GM18507 (cell line): ENCODE measurements at places on chromosomes 12 and 14.

GRCh38 chr14:105495990-105496830 lies 5.2 kb downstream of the TEDC1 start:
- no peak for DNase-seq

- DNase-seq: no peak
These were observed 11.8 kb upstream of the AMN1 start for GRCh38 chr12:31740628-31741027.

DNA sequence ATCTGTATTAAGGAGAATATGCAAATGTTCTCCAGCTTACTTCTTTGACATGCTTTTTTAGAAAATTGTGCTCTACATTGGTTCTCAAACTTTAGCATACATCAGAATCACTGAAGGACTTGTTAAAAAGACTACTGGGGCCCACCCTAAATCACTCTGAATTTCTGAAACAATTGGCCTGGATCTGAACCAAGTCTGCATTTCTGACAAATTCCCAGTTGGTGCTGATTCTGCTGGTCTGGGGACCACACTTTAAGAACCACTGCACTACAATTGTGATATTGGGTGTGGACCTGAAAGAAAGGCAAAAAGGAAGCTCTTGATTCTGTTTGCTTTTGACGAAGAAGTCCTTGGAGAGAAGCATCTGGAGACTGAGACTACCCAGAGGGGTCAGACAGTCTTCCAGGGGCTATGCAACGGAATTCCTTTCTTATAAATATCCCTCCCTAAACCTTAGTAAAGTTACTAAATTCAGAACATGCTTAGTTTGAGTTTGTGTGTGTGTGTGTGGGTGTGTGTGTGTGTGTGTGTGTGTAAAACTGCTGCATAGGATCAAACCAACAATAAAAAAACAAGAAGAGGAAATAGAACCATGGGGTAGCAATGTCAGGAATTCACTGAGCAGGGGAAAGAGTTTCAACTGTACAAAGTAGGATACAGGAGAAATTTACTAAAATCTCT lies 36.8 kb downstream of the EAPP start:
- no peak for DNase-seq

DNA sequence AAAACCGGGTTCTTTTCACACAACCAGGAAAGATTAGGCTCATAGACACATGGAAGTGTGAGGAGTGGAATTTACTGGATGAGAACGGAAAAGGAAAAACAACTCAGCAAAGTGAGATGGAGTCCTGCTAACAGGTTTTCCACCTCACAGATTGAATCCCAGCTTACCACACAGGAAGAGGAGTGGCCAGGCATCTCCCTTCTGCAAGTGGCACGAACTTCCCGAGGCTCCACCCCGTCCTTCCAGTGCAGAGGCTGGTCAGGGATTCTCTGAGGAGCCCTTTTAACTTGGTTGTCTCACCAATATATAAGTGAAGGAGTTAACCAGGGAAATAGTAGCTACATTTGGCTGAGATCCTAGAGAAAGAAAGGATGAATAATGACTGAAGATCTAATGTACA lies 102.8 kb downstream of the SCAF11 start:
- DNase-seq: no peak

GRCh38 chr12:34400986-34401658 lies 378.8 kb downstream of the ALG10 start:
- no peak for DNase-seq

GRCh38 chr12:14928931-14929330 lies 9.4 kb downstream of the ERP27 start:
- DNase-seq: no peak

DNA sequence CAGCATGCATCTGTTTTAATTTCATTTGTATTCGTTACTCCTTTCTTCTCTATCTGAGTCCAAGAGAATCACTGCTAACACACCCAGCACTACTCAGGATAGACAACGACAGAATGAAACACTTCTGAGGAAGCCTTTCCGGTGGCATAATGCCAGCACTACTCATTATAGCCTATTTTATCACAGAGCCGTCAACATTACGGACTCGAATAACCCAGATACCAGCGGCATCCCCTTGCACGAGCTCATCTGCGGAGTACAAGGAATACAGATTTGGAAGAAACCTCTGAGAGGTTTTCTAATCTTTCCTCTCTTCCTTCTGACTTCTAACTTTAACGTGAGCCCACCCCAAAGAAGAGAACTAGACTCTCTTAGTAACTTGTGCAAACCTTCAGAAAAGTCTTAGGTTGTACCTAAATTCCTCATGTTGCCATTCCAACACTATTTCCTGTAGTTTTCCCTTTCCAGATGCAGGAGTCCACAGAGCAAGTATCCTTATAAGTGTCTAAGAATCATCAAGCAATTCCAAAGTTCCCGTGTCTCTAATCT lies 248.1 kb downstream of the APAF1 start:
- DNase-seq: no peak

- DNase-seq: no peak
These were observed 5.7 kb downstream of the CCND2 start for GRCh38 chr12:4279198-4279690.

GRCh38 chr14:104253223-104253822 lies 114.9 kb downstream of the KIF26A start:
- DNase-seq: no peak

- no peak for DNase-seq
These were observed 45.3 kb downstream of the CPM start for GRCh38 chr12:68887641-68888040.

- no peak for DNase-seq
These were observed 491 bp downstream of the WDR20 start for GRCh38 chr14:102140027-102140749.

DNA sequence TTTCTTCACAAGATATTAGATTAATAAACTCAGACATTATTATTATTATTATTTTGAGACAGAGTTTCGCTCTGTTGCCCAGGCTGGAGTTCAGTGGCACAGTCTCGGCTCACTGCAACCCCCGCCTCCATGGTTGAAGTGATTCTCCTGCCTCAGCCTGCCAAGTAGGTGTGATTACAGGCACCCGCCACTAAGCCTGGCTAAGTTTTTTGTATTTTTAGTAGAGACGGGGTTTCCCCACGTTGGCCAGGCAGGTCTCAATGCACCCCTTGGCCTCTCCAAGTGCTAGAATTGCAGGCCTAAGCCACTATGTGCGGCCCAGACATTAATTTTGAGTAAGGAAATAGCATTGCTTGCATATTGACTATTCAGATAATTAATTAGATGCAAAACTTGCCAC lies 554.9 kb upstream of the LRFN5 start:
- no peak for DNase-seq
